ENCODE measurements at places on chromosomes 6 and 20.

DNA sequence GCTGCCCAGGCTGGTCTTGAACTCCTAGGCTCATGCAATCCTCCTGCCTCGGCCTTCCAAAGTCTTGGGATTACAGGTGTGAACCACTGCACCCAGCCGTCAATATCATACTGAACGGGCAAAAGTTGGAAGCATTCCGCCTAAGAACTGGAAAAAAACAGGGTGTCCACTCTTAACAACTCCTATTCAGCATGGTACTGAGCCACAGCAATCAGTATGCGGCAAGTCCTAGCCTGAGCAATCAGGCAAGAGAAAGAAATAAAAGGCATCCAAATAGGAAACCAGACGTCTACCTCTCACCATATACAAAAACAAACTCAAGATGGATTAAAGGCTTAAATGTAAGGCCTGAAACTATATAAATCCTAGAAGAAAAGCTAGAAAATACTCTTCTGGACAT lies 83.1 kb downstream of the FKBP5 start:
- DNase-seq, result no peak

DNA sequence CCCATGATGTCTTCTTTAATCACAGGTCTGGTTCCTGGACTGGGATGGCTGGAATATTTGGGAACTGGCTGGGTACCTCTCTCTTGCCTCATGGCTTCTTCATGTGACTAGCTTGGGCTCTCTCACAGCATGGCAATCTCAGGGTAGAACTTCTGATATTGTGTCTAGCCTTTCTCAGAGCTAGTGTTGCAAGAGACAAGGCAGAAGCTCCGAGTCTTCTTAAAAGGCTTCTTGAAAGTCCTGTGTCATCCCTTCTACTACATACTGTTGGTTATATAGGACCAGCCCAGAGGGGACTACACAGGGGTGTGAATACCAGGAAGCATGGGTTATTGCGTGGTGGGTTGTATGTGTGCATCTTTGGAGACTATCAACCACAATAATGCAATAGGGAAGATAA lies 23.3 kb downstream of the BCAS1 start:
- DNase-seq, result no peak

DNA sequence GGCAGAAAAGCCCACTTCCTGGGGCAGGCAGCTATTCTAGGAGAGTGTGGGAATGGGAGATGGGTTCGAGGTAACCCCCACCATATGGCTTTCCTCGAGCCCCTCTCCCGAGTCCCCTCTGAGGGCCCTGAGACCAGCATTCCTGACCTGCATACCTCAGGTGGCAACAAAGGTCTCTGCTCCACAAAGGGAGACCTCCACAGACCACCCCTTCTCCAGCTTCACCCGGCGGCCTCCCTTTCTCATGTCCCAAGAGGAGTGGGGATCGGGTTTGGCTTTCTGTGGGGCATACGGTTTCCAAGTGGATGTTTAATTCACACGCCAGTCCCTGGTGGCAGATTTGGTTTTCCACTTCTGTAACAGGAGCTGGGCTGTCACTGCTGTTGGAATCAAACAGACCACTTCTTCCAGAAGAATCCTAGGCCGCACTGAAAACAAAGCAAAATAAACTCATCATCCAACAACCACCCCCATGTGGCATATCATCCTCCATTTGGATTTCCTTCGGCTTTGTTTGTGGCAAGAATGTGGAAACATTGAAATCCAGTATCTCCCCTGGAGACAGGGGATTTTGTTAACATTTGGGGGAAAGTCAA lies 83.2 kb downstream of the DLL1 start:
- DNase-seq, result no peak

- DNase-seq, result peak; percentile 26
Observed at GRCh38 chr20:43840382-43841070, 74.1 kb upstream of the TOX2 start.

- no peak for DNase-seq
Observed at GRCh38 chr6:35481226-35481625, 13.0 kb downstream of the RPL10A start.

DNA sequence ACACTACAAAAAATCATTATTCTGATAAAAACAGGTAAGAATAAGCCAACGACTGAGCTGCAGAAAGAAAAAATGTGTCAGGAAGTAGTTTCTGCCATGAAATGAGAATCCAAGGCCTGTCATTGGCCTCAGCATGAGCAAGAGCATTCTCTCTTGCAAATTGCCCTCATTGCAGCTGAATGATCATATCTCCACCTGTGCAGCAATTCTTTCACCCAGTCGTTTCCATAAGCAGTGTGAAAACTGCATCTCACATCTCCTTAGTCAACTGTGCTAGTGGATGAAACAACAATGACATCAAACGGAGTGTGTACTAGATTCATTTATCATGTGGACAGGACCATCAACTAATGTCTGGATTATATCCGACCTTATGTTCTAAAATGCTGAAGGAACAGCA lies 88.2 kb upstream of the STXBP5 start:
- no peak for DNase-seq

DNA sequence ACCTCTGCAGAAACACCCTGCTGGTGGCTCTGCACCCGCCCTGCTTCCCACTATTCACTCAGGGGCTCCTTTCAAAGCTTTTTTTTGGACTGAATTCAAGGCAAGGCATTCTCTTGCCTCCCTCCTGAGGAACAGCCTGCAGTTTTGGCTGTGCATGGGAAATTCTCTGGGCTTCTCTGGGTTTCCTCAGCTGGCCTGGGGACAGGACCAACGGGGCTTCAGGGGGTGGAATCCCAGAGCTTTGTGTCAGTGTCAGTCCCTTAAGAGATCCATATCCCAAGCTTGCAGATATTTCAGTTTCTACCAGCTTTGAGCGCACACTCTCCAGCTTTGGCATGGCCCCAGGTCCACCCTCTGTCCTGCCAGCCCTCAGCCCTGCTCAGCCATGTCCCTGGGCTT lies 2.0 kb downstream of the SCRT2 start:
- DNase-seq, result no peak

DNA sequence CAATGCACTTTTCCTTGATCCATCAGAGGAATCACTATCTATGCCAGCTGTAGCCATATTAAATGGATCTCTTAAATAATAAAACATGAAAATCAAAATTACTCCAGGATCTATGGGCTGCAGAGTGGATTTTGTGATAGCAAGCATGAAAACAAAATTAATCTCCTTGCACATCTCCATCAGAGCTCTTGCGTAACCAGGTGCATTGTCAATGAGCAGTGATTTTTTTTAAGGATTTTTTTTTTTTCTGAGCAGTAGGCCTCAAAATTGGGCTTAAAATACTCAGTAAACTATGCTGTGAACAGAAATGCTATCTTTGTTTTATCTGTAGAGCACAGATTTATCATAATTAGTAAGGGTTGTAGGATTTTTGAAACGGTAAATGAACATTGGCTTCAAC lies 11.5 kb upstream of the CST3 start:
- DNase-seq, result no peak

GRCh38 chr6:147170269-147170668 lies 33.9 kb upstream of the STXBP5 start:
- DNase-seq, result no peak

- no peak for DNase-seq
Observed at GRCh38 chr6:53426117-53426516, 77.4 kb upstream of the ELOVL5 start.

DNA sequence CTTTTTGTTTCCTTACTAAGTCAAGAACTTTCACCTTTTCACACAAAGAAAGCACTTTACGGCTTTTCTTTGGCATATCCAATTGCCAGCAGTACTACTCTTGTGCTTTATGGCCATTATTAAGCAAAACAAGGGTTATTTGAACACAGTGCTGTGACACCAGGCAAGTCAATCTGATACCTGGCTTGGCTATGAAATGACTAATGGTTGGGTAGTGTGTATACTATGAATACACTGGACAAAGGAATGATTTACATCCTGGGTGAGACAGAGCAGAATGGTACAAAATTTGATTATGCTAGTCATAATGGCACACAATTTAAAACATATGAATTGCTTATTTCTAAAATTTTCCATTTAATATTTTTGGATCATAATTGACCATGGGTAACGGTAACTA lies 22.1 kb upstream of the ADGRF1 start:
- DNase-seq, result no peak

DNA sequence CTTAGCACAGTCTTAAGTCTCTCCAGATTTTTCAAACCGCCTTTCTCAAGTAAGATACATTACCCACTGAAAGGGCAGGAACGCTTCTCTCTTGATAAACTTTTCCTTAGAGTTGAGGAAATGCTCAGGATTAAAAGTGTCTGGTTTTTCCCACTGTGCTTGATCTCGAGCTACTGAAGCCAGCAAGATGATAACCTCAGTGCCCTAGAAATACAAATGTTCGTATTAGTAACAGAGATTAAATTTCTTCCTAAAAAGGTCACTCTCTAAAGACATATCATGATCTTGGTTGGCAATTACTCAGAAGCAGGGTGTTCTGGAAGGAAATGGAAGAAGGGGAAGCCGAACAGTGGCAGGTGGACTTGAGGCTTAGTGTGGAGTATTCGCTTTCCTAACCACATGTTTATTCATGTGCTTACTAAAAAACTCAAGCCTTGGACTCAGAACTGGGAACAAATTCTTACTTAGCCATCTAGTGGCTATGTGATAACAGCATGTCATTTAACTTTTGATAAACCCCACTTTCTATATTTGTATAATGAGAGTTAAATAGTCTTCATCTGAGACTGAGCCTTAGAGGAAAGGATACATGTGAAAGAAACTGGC lies 20.1 kb downstream of the C6orf141 start:
- no peak for DNase-seq

GRCh38 chr20:1833728-1834726 lies 61.2 kb upstream of the SIRPA start:
- no peak for DNase-seq

DNA sequence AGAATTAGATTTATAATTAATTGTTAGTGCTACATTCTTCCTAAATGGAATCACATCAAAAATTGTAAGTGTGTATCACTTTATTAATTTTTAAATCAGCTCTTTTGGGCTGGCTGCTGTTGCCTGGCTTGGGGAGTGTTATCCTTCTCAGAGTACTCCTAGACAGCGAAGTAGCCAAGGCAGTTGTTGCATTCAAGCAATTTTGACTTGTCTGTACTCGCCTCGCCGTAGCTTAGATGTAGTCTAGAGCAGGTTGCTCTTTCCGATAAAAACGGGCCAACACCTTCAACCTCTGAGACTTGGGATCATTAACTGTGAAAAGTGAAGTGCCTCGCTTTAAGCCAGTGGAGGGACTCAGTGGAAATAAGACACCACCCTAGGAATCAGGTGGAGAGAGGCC lies 151.3 kb downstream of the FARS2 start:
- DNase-seq, result no peak

DNA sequence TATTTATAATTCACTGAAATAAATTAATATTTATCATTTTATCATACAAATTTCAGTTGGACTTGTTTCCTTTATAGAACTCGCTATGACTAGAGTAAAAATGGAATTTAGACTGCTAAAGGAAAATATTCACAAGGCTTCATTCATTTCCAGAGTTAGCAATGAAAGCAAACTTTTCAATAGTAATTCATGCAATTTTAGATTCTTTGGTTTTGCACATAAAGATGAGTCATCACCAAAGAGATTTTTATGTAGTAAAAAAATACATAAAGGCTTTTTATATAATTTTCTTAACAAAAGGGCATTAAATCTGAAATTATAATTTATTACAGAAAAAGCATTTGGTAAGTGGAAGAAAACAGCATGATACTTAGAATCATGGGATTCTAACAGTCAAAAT lies 37.2 kb upstream of the STXBP5 start:
- no peak for DNase-seq

- no peak for DNase-seq
Observed at GRCh38 chr20:5095931-5096330, 23.8 kb downstream of the PCNA start.

DNA sequence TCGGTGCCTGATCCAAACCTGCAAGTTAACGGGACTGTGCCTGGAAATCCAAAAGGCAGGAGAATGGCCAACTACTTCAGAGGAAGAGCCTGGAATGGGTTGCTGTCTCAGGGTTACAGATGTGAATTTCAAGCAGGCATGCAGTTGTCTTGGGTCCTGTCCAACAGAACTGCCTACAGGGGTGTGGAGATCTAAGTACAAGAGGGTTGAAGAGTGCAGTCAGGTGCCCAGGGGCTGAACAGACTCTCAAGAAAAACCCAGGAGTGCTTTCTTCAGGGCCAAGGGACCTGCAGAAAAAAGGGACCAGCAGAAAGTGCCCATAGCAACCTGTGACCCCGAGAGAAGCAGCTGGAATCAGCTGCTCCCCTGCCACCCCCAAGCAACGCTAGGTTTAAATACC lies 71.0 kb downstream of the PREP start:
- no peak for DNase-seq

- no peak for DNase-seq
Observed at GRCh38 chr20:47031004-47031403, 136.4 kb downstream of the EYA2 start.

DNA sequence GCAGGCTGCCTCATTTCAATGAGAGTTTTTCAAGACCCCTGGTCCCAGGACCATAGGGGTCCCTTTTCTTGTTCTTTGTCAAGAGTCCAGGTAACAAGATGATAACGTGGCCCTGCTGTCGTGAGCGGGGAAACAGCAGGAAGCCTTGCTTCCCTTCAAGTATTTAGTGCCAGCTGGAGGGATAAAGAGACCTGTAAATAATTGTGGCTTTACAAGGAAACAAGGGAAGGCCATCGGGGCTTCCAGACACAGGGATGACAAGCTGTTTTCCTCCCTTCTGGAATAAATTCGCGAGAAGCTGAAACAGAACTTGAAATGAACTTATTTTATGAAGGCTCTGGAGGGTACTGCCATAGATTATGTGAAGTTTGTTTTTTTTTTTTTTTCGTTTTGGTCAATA lies 163.2 kb downstream of the SYNDIG1 start:
- DNase-seq, result no peak

- DNase-seq, result peak; percentile 66
Observed at GRCh38 chr20:48904566-48905296, 16.8 kb upstream of the ARFGEF2 start.

- no peak for DNase-seq
Observed at GRCh38 chr6:54335871-54336270, 27.6 kb downstream of the TINAG start.

- DNase-seq, result no peak
Observed at GRCh38 chr6:3695065-3695817, 56.3 kb downstream of the PXDC1 start.

DNA sequence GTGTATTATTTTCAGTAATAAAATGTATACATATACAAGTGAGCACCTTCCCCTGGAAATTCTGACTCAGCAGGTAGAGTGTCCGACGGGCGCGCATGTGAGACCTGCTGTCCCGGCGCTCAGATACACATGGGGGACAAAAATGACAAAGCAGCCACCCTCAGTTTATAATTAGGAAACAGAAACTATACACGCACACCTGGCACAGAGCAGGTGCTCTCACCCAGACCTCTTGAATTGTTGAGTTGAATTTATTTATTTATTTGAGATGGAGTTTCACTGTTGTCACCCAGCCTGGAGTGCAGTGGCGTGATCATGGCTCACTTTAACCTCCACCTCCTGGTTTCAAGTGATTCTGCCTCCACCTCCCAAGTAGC lies 180.4 kb downstream of the ZDHHC14 start:
- DNase-seq, result no peak

GRCh38 chr6:109373331-109373730 lies 8.9 kb downstream of the CD164 start:
- no peak for DNase-seq

- no peak for DNase-seq
Observed at GRCh38 chr6:138795809-138796603, at the start of gene ECT2L. ECT2L (plus strand) TSS chr6:138796087; CDS start chr6:138813275, 17,188 bp downstream.

- no peak for DNase-seq
Observed at GRCh38 chr6:117346142-117346930, 79.4 kb downstream of the ROS1 start.

GRCh38 chr20:19129306-19129705 lies 83.1 kb upstream of the SLC24A3 start:
- DNase-seq, result no peak

- no peak for DNase-seq
Observed at GRCh38 chr6:113489952-113490746, 367.0 kb upstream of the MARCKS start.

Data from stimulated activated CD4-positive, alpha-beta T cell treated with anti-CD3 and anti-CD28 coated beads, Interleukin-4, amount 100 ng/mL, for 1 hour (primary cell).